ENCODE measurements at places on chromosomes 5 and 9.

- DNase-seq, result no peak
Observed at GRCh38 chr5:53645078-53645477, 84.6 kb downstream of the NDUFS4 start.

- no peak for DNase-seq
Observed at GRCh38 chr9:129556491-129557191, 64.3 kb downstream of the C9orf50 start.

DNA sequence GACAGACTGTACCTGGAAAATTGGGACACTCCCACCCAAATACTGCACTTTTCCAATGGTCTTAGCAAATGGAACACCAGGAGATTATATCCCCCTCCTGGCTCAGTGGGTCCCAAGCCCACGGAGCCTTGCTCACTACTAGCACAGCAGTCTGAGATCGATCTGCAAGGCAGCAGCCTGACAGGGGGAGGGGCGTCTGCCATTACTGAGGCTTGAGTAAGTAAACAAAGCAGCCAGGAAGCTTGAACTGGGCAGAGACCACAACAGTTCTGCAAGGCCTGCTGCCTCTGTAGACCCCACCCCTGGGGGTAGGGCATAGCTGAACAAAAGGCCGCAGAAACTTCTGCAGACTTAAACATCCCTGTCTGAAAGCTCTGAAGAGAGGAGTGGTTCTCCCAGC is 260.0 kb upstream of the ST8SIA4 start:
- DNase-seq, result no peak

GRCh38 chr9:135144581-135145170 is 57.2 kb downstream of the OLFM1 start:
- no peak for DNase-seq

DNA sequence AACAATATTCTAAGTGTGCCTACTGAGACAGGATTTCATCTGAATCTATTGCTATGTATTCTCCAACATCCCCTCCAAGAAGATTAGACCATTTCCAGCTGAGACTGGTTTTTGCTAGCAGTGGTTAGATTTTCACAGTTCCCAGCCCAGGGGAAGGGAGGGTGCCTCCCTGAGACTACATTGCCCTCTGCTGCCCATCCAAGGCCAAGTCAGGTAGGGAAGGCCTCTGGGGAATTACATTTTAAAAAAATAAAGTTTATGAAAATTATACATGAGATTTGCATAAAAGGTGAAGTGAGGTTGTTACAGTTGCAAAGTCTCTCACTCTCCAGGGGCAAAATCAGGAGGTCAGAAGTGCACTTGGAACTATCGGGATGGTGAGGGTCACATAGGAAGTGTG is 28.0 kb upstream of the SYK start:
- no peak for DNase-seq

GRCh38 chr5:167513381-167513780 is 778.1 kb upstream of the WWC1 start:
- no peak for DNase-seq

DNA sequence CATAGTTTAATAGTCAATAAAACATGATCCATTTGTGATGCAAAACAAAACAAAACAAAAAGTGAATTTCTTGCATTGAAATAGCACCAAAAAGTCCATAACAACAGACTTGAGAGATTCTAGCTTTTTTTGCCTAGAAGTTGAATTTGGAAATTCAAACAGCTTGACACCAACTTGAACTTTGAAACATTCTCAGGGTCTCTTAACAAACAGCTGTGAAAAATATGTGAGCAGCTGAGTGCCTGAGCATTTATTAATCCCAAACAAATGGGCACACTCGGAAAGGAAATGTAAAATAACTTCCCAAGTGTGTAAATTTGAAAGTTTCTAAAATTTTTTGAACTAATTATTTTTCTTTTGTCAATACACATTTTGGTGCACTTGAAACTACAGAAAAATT is 56.0 kb upstream of the HMHB1 start:
- DNase-seq, result no peak

GRCh38 chr5:105956456-105957196 is 1714.1 kb downstream of the EFNA5 start:
- no peak for DNase-seq

Data from stimulated activated CD8-positive, alpha-beta memory T cell treated with anti-CD3 and anti-CD28 coated beads, Interleukin-2, amount 100 ng/mL, for 1 hour (primary cell).